Activated CD4-positive, alpha-beta T cell treated with anti-CD3 and anti-CD28 coated beads, Interleukin-2, Interleukin-4, amounts not matched to agents 100 ng/mL and 50 ng/mL, durations not matched to agents 16 hours and 8 hours (primary cell): ENCODE measurements at places on chromosomes 13 and 19.

DNA sequence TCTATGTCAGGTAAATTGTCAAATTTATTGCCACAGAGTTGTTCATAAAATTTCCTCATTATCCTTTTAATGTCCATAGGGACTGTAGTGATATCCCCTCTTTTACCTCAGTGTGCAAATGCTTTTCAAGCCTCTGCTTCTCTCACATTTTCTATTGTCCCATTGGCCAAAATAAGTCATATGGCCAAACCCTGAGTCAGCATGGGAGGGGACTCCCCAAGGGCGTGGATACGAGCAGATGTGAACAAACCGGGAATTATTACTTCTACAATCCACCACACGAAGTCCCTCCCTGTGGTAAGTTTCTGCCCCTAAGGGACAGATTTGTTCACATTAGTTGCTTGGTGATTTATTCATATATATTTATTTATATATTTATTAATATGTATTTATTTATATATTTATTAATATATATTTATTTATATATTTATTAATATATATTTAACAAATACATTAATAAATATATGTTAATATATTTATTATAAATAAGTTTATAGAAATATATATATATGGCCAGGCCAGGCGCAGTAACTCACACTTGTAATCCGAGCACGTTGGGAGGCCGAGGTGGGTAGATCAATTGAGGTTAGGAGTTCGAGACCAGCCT lies 20.1 kb upstream of the CAMSAP3 start:
- no peak for DNase-seq

DNA sequence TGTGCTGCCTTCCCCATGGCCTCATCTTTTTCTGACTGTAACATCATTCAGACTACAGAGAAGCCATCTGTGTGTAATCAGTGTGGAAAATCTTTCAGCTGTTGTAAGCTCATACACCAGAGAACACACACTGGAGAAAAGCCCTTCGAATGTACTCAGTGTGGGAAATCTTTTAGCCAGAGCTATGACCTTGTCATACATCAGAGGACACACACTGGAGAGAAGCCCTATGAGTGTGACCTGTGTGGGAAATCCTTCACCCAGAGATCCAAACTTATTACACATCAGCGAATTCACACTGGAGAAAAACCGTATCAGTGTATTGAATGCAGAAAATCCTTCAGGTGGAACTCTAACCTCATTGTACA lies 17.2 kb upstream of the ZNF8 start:
- no peak for DNase-seq

DNA sequence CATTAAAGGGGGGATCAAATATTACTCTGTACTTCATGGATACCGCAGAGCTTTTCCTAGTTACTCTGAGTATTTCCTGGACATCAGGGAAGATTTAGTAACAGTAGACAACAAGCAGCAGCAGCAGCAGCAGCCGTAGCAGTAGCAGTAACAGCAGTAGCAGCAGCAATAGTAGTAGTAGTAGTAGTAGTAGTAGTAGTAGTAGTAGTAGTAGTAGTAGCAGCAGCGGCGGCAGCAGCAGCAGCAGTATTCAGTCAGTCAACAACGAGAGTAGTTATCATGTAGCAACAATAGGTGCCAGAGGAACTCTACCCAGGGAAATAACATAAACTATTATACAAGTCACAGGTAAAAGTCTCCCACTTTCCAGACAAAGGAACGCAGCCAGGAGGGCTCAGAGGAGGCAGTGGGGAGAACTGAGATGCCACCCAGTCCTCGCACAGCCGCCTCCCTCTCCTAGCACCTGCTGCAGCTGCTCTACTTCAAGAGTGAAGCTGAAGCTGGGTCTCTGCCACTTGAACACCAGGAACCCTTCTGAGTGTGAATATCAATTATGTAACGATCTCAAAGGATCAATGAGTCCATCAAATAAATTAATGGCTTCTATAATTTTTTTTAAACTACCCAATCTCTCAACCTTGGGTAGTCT lies 1.3 kb upstream of the DOCK9 start:
- DNase-seq: no peak

- no peak for DNase-seq
These were observed 51.5 kb downstream of the SKA3 start for GRCh38 chr13:21124852-21125251.

DNA sequence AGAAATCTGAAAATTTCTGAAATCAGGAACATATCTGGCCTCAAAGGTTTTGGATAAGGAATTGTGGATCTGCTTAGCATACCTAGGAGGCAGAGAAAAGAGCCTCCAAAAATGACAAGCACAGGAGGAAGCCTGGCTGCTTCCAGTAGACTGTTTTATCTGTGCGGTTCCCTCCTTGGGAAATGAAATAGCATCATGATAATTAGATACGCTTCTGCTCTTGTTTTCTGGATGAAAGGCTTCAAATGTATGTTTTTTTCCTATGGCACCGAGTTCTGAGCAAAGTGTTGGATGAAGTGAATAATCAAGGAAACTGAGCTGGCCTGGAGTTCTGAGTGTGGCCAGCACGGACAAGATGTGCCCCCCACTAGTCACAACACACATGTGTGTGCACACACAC lies 19.8 kb upstream of the GPR12 start:
- DNase-seq: no peak

GRCh38 chr13:29901710-29902631 lies 51.6 kb upstream of the UBL3 start:
- DNase-seq: no peak

GRCh38 chr13:109123971-109124370 lies 494.6 kb downstream of the MYO16 start:
- DNase-seq: no peak

DNA sequence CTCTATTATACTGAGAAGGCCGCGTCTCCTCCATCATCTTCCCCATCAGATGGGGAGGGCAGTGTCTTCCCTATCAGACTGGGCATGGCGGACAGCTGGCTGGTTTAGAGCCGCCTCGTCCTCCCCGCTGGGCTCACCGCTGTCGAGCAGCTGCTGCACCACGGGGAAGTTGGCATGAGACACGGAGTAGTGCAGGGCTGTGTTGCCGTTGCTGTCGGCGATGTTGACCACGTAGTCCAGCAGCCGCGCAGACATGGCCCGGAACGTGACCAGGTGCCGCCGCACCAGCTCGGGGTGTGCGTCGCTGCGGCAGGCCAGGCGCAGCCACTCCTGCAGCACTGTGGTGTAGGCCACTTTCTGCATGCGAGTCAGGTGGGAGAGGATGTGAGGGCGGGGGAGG lies 18.8 kb upstream of the SPC24 start:
- DNase-seq: no peak
